ENCODE measurements at places on chromosomes 5 and 9.

DNA sequence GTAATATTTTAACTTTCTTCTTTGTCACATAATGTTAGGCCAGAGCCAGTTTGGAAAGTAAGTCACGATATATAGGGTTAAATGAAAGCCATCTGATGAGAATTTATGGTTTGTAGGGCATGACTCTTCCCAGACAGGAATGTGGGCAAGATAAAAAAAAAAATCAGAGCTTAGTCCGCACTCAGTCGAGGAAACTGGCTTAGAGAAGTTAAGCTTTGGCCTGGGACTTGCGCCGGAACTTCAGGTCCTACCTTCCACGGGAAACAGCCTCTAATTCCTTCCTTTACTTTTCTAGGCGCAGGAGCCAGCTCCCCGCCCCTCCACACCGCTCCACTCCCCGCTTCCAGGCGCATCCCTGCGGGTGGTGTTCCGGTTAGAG lies 475 bp downstream of the DDX31 start:
- no peak for DNase-seq

DNA sequence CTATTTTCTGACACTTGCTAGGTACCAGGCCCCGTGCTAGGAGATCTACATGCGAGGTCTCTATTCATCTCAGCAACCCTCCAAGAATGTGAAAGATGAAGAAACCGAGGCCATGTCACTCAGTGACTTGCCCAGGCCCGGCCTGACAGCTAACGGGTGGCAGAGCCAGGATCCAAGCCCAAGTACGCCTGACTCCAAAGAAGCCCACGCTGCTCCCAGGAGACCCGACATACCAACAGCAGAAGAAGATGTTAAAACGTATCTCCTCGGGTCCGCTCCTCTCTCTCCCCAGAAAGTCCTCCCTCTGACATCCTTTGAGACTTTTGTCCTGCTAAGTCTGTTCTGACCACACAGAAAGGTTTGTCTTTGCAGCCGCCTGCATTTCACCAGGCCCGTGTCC lies 65.2 kb downstream of the CRB2 start:
- no peak for DNase-seq

DNA sequence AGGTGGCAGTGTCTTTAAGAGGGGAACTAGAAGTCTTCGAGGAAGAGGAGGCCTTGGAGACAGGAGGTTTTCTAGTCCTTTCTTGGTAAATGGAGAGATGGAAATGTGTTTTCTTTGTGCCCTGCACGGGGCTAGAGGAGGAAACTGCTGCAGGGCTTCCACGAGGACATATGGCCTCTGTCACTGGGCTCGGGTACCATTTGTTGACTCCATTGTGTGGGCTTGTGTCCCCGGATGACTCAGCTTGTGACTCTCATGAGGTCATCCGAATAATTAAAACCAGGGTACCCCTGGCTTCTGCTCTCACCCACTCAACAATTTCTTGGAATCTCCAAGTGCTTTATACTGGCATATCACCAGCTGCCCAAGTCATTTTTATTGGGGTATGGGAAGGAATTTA lies 261.7 kb downstream of the KIF4B start:
- DNase-seq, result no peak

- DNase-seq, result no peak
These were observed 412.7 kb downstream of the CTNND2 start for GRCh38 chr5:11491404-11492075.

DNA sequence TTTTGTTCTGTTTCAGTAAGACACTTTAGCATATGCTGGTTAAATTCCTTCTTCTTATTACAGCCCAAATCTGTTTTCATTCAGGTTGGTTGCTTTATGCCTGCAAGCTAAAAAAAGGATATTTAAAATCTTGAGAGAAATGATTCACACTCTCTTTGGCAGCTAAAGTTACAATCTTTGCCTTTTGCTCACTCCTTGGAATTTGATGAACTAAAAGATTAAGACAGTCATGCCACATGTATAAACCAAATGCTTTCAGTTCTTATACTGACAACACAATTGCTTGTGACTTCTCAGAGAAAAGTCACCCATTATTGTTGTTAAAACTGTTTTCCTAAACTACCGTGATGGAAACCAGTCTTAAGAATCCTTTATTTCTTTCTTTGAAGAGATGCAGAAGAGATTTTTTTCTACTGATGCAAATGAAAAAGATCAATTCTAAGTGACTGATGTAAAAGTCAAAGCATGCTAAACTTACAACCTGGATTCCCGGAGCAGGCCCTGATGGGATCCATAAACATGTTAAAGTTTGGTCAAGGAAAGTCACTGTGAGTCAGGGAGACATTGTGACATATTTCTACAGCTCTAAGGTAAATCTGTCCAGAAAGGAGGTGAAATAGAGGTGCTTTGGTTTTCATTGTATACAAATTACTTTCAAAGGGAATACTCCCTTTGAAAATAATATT lies 144.2 kb upstream of the CDH10 start:
- DNase-seq, result no peak

DNA sequence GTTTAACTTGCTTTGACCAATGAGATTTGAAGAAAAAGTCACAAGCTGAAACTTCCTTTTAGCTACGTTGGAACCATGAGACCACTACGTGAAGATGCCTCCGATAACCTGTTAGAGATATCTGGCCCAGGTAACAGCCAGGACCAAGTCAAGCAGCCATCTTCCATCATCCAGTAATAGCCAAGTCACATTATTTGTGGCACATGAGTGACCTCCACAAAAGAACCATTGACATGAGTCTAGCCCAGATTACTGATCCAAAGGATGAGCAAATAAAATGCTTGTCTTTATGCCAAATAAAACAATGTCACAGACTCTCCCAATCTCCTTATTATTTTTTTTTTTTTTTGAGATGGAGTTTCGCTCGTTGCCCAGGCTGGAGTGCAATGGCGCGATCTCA lies 1.6 kb downstream of the DEPDC1B start:
- DNase-seq, result no peak

DNA sequence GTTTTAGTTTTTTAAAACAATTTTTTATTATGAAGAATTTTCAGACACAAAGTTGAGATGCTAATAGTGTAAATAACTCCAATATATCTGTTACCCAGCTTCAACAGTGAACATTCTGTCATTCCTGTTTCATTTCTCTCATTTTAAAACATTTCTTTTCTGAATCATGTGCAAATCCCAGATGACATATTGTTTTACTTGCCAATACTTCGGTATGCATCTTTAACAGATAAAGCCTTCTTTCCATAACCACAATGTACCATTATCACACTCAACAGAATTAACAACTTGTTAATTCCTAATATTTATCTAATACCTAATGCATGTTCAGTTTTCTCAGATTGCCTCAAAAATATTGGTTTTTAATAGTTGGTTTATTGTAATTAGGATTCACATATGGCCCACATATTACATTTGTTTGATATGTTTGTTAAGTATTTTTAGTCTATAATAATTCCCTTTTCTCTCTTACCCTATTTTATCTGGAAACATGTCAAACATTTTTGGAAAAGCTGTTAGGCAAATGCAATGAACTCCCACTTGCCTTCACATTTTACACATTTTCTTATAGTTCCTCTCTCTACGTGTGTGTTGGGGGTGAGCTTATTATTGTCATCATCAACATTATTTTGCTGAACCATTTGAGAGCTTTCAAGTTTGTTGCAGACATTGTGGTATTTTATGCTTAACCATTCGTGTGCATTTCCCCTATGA lies 58.7 kb upstream of the ANKRD55 start:
- DNase-seq, result no peak
